ENCODE measurements at places on chromosomes 3 and 15. TPM values are rescaled to one million over a fixed set of nuclear protein-coding genes. Genes with fewer than 3 reads are reported as not detected.

The FEM1B gene
- 28.9 TPM for total RNA-seq

The GRAMD1C gene
- total RNA-seq = 2.9 TPM

The MFGE8 gene
- 339 TPM for total RNA-seq

The MNS1 gene
- 1.5 TPM for total RNA-seq

The ATR gene
- total RNA-seq = 14.8 TPM

Measured in mesangial cell (primary cell).